ENCODE measurements at places on chromosomes 5 and 9. TPM values are rescaled to one million over a fixed set of nuclear protein-coding genes. Genes with fewer than 3 reads are reported as not detected.

CAPSL gene
- total RNA-seq: not detected

LRRC19 gene
- not detected for total RNA-seq

ZNF483 gene
- total RNA-seq: 0.44 TPM

PCDHGB6 gene
- 5.3 TPM for total RNA-seq

CER1 gene
- total RNA-seq: not detected

DAPK1 gene
- total RNA-seq: 51.6 TPM

PIK3R1 gene
- total RNA-seq: 10.7 TPM

KCNV2 gene
- not detected for total RNA-seq

GLDC gene
- total RNA-seq: 1.6 TPM

MCC gene
- total RNA-seq: 44.1 TPM

NUTM2G gene
- total RNA-seq: not detected

NAIP gene
- total RNA-seq: 3.3 TPM

UCK1 gene
- total RNA-seq: 19.9 TPM

NR4A3 gene
- 0.43 TPM for total RNA-seq

NR5A1 gene
- not detected for total RNA-seq

DDX4 gene
- total RNA-seq: not detected
